ENCODE measurements at places on chromosomes 16 and 17.

DNA sequence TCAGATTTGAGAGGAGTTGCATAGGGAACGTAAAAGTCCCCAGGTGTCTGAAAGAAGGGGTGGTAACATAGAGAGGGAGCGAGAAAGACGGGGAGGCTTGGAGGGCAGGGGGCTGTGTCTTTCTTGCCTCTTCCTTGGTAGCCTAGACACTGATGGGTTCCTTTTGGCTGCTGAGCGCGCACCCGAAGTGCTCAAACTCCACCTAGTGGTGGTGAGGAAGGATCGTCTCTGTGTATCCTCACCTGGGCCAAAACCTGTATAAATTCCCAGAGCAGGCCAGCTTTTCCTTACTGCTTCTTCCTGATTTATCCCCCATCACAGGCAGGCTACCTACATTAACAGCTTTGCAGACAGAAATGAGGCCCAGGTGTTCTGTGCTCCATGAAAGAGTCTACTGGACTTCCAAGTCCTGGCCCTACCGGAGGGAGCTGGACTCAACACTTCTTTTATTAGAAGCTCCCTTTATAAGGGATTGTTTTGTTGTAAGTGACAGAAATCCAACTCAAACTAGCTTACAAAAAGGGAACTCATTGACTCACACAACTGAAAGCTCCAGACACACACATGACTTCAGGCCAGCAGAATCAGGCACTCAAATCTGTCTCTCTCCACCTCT, 5.5 kb upstream of the SLC25A35 start:
- peak; percentile 12 for DNase-seq

- no peak for DNase-seq
These were observed 13.2 kb downstream of the CD7 start for GRCh38 chr17:82303944-82304808.

DNA sequence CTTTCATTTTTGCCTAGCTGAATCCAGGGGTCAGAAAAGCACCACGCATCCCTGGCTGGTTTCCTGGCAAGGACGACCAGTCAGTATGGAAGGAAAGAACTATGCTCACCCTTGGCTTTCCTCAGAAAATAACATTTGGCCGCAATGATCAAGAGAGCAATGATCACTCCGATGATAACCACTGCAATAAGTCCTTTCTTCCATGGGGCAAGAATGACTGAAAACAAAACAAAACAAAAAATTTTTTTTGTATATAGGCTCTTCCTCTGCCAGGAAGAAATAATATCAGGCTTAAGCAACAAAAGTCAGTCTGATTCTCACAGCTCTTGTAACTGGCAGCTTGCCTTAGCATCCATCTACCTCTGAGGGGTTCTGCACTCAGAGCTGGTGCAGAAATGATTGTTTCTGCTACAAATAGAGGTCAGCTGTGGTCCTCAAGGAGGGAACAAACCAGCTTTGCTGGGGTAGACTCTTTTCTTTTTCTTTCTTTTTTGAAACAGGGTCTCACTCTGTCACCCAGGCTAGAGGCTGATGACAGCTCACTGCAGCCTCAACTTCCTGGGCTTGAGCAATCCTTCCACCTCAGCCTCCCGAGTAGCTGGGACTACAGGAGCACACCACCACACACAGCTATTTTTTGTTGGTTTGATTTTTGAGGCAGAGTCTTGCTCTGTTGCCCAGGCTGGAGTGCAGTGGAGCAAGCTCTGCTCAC, 35.7 kb downstream of the PECAM1 start:
- DNase-seq = no peak

DNA sequence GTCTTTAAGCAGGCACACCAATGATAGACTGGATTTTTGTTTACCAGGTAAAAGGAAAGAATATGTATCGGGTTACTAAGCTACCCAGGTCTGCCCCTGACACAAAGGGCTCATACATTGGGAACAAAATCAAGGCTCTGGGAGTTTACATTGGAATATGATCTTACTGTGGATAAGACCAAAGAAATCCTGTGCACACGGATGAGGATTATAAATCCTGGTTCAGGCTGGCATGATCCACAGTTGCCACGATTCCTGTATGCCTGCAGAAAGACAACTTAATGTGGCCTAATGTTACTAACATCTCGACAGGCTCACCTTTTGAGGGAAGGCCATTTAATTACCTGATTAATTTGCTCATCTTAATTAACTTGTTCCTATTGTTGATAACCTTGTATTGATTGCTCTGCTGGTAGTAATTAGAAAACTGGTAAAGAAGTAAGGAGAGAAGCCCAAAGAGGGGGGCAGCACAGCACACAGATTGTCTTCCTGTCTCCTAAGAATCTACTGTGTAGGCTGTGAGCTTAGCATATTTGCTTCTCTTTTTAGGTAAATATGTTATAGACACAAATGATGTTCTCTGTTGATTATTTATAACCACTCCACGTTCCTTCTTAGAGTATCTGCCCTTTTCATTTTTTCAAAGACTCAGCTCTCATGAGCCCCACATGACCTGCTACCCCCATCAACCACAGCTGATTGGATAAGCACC, 51.0 kb upstream of the TOX3 start:
- no peak for DNase-seq

- no peak for DNase-seq
These were observed 4.8 kb downstream of the SLC6A4 start for GRCh38 chr17:30230596-30231125.

DNA sequence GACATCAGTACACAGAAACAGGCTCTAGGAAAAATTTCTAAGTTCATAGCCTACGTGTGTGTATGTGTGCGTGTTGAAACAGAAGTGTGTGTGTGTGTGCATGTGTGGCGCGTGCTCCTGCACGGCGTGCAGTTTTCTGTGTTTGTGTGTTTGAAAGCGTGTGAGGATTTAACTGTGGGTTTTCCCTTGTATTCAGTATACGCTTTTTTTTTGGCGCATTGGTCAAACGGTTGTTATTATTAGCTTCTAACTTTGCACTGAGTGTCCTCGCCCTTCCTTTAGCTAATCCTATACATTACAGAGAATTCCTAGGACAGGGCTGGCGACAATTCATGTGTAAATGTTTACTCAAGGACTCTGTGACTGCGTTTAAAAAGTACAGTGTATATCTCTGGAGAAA, 23.0 kb downstream of the TMC6 start:
- DNase-seq = no peak

- no peak for DNase-seq
These were observed 22.7 kb downstream of the FAM83G start for GRCh38 chr17:18981642-18982424.

- DNase-seq = no peak
These were observed 20.7 kb downstream of the RABEP2 start for GRCh38 chr16:28904363-28904762.

GRCh38 chr17:36616061-36617029, 15.0 kb downstream of the MRM1 start:
- no peak for DNase-seq

DNA sequence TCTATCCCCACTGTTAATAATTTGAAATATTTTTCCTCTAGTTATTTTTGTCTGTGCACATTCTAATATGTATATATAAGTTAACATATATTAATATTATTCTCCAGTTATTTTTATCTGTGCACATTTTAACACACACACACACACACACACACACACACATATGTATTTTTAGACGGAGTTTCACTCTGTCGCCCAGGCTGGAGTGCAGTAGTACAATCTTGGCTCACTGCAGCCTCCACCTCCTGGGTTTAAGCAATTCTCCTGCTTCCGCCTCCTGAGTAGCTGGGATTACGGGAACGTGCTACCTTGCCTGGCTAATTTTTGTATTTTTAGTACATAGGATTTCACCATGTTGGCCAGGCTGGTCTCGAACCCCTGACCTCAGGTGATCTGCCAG, 12.7 kb downstream of the MIEN1 start:
- DNase-seq = no peak

Measured in amygdala (tissue), 56 donors.